ENCODE measurements at places on chromosomes 3 and 15. TPM values are rescaled to one million over a fixed set of nuclear protein-coding genes. Genes with fewer than 3 reads are reported as not detected.
A peak's percentile ranks its signal among the peaks of the same experiment; 100 is the strongest.

Gene SLC24A5
- not detected for total RNA-seq

DNA sequence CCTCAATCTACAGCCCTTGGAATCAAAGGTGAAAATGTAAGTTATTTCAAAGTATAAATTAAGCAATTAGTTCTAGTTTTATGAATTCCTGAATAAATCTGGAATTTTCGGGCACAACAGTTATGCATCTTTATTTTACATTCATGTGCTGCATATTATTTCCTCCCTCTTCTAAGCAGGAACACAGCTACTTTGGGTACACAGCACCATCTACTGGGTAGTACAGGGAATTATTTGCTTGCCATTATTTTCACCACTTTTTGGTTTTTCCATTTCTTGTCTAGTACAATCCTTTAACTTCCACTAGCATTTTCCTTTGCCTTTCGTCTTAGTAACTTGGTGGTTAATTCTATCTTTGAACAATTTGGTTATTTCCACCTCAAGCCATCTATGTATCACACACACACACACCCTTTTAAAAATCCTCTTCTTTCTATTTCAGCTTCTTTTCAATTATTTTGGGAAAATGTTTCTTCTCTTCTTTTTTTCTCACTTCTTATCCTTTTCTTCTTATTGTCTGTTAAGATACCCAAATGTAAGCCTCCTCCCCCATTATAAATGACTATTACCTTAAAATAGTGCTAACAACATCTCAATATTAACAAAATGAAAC is 451.0 kb downstream of the MFSD1 start:
- H3K27ac ChIP-seq = no peak overlapping the region
- peak; percentile 57 for DNase-seq
- peaks cover 30% of the 10 kb centered on the region for H3K27me3 ChIP-seq
- peaks cover 15% of the 10 kb centered on the region for H3K4me1 ChIP-seq

GRCh38 chr3:155646128-155646527 is 98.7 kb downstream of the PLCH1 start:
- no peak overlapping the region for H3K27ac ChIP-seq
- no peaks in the 10 kb centered on the region for H3K36me3 ChIP-seq
- no peak for DNase-seq

- H3K27me3 ChIP-seq = no peaks in the 10 kb centered on the region
- peak overlapping the region; percentile 77 for H3K4me3 ChIP-seq
- H3K27ac ChIP-seq = peak overlapping the region; percentile 88
- H3K4me1 ChIP-seq = peaks cover 69% of the 10 kb centered on the region
- H3K36me3 ChIP-seq = peaks cover 21% of the 10 kb centered on the region
Observed at GRCh38 chr3:45606991-45607712, 12.6 kb downstream of the LIMD1 start.

DNA sequence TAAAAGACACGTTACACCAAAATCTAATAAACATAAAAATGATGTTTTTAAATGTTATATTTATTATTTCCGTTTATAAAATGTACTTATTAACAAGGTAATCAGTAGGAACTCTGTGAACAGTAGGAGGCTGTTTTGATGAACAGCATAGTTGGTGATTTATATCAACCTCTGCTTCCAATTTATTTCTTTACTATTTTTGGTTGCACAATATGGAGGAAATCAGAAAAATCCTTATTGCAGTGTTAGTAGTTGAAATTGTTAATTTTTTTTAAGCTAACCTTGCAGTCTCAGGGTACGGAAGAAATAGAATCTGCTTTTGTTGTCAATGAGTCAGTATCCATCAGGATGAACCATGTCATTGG is 5.0 kb upstream of the SNX22 start:
- H3K27ac ChIP-seq = no peak overlapping the region
- DNase-seq = no peak
- H3K4me1 ChIP-seq = peaks cover 6% of the 10 kb centered on the region
- peaks cover 4% of the 10 kb centered on the region for H3K27me3 ChIP-seq
- H3K4me3 ChIP-seq = no peak overlapping the region

GRCh38 chr15:72584006-72584405 is 70.5 kb upstream of the GOLGA6B start:
- peaks cover 26% of the 10 kb centered on the region for H3K4me1 ChIP-seq
- peak; percentile 22 for DNase-seq
- H3K4me3 ChIP-seq = no peak overlapping the region
- 0 out of 2 replicates have a peak overlapping the region, but pooled peaks have one; percentile 2 for H3K27ac ChIP-seq

Gene UPK1B
- total RNA-seq = not detected

GRCh38 chr3:49723628-49724551 is at the start of gene GMPPB:
GMPPB (minus strand) TSS chr3:49723951; CDS start chr3:49723726, 225 bp downstream.
- DNase-seq = peak; percentile 96
- peaks cover 20% of the 10 kb centered on the region for H3K27me3 ChIP-seq
- H3K4me3 ChIP-seq = peak within 1 kb of the TSS; percentile 97
- peak within 1 kb of the TSS; percentile 98 for H3K27ac ChIP-seq

DNA sequence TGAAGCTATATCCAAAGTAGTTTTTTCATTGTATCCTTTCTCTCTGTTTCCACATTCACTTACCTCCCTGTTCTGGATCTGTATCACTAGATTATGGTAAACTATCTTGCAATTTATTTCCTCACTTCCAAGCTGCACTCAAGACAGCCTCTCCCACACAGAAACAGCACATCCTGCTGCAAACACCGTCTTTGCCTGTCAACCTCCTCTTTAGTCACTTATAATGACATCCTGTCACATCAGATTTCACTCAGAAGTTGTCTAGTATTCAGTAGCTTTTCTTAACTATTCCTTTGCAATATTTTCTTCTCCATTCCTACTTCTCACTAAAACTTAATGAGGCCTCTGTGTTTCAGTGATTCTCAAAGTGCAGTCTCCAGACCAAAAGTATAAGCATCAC is 490.8 kb downstream of the IGSF11 start:
- DNase-seq = no peak
- no peak overlapping the region for H3K4me3 ChIP-seq
- H3K27me3 ChIP-seq = no peaks in the 10 kb centered on the region
- H3K27ac ChIP-seq = no peak overlapping the region
- no peaks in the 10 kb centered on the region for H3K4me1 ChIP-seq
- peaks cover 4% of the 10 kb centered on the region for H3K36me3 ChIP-seq

Gene UBL7
- 50.9 TPM for total RNA-seq

- H3K36me3 ChIP-seq = no peaks in the 10 kb centered on the region
- DNase-seq = no peak
- H3K27me3 ChIP-seq = no peaks in the 10 kb centered on the region
- no peak overlapping the region for H3K4me3 ChIP-seq
- no peaks in the 10 kb centered on the region for H3K4me1 ChIP-seq
- no peak overlapping the region for H3K27ac ChIP-seq
Observed at GRCh38 chr3:108333961-108334360, 37.6 kb downstream of the HHLA2 start.

- peaks cover 62% of the 10 kb centered on the region for H3K4me1 ChIP-seq
- DNase-seq = no peak
- peak overlapping the region; percentile 57 for H3K27ac ChIP-seq
- H3K36me3 ChIP-seq = peaks cover 3% of the 10 kb centered on the region
- no peaks in the 10 kb centered on the region for H3K27me3 ChIP-seq
Observed at GRCh38 chr3:65576966-65577365, 461.8 kb downstream of the MAGI1 start.

GRCh38 chr15:93983526-93983925 is 247.8 kb upstream of the MCTP2 start:
- no peaks in the 10 kb centered on the region for H3K36me3 ChIP-seq
- H3K4me1 ChIP-seq = no peaks in the 10 kb centered on the region
- H3K27me3 ChIP-seq = peaks cover 11% of the 10 kb centered on the region
- no peak overlapping the region for H3K4me3 ChIP-seq
- no peak for DNase-seq
- H3K27ac ChIP-seq = no peak overlapping the region

GRCh38 chr15:73225358-73226015 is 143.3 kb downstream of the HCN4 start:
- no peak overlapping the region for H3K4me3 ChIP-seq
- no peak for DNase-seq
- no peak overlapping the region for H3K27ac ChIP-seq
- H3K4me1 ChIP-seq = no peaks in the 10 kb centered on the region
- H3K27me3 ChIP-seq = peaks cover 3% of the 10 kb centered on the region

GRCh38 chr15:53296603-53297002 is 462.9 kb downstream of the WDR72 start:
- DNase-seq = no peak
- H3K27ac ChIP-seq = no peak overlapping the region
- no peaks in the 10 kb centered on the region for H3K27me3 ChIP-seq
- H3K36me3 ChIP-seq = no peaks in the 10 kb centered on the region
- no peak overlapping the region for H3K4me3 ChIP-seq

- no peaks in the 10 kb centered on the region for H3K27me3 ChIP-seq
- no peak overlapping the region for H3K27ac ChIP-seq
- H3K4me3 ChIP-seq = no peak overlapping the region
- no peak for DNase-seq
- H3K4me1 ChIP-seq = no peaks in the 10 kb centered on the region
Observed at GRCh38 chr15:95196176-95196915, 965.0 kb downstream of the MCTP2 start.

DNA sequence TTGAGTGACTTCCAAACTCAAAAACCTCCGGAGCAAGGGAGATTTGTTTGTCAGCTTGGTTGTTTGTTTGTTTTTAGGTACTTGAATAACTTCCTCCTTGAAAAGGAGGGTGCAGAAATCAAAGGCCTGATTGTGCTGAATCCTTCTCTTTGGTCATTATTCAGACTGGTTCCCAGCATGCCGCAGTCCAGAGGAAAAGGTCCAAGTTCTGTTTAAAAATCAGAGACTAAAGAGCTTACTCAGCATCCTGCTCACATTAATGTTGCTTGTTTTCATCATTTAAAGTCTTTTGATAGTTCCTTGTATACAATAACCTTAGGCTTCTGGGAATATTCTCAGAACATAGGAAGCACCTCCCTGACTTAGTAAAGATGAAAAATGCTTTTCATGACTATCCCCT is 982 bp upstream of the SCG3 start:
- no peak overlapping the region for H3K27ac ChIP-seq
- DNase-seq = no peak
- no peaks in the 10 kb centered on the region for H3K36me3 ChIP-seq
- H3K4me1 ChIP-seq = no peaks in the 10 kb centered on the region
- peaks cover 17% of the 10 kb centered on the region for H3K27me3 ChIP-seq

DNA sequence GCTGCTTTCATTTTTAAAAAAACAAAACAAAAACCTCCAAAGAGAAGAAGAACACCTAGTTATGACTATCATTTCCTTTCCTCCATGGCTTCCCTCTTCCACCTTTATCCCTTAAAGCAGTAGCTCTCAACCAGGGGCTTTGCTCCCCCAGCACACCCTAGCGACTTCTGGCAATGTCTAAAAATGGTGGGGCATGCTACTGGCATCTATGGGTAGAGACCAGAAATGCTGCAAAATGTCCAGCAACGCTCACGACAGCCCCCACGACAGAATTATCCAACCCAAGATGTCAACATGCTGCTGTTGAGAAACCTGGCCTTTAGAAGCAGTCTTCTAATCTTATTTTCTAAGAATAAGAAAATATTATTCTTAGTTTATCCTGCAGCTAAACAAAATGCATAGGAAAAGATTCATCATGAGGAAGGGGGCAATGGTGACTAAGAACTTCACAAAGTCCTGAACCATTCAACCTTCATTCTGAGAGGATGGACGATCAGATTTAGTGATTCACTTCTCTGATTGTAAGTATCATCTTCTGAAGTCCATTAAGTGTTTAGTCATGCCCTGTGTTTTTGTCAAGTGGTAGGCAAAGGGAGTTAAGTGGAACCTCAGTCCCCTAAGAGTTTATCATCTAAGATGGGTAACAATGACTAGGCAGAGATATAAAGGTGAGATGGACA is 81.7 kb downstream of the CCNL1 start:
- H3K4me1 ChIP-seq = peaks cover 80% of the 10 kb centered on the region
- peak; percentile 32 for DNase-seq
- peaks cover 4% of the 10 kb centered on the region for H3K27me3 ChIP-seq

- H3K36me3 ChIP-seq = no peaks in the 10 kb centered on the region
- peaks cover 33% of the 10 kb centered on the region for H3K4me1 ChIP-seq
- no peak overlapping the region for H3K27ac ChIP-seq
- DNase-seq = no peak
- peaks cover 4% of the 10 kb centered on the region for H3K27me3 ChIP-seq
Observed at GRCh38 chr3:18077128-18077840, 334.9 kb upstream of the TBC1D5 start.

- H3K27ac ChIP-seq = no peak overlapping the region
- no peak overlapping the region for H3K4me3 ChIP-seq
- H3K27me3 ChIP-seq = no peaks in the 10 kb centered on the region
- H3K36me3 ChIP-seq = no peaks in the 10 kb centered on the region
Observed at GRCh38 chr3:161690299-161690620, 193.7 kb downstream of the OTOL1 start.

GRCh38 chr15:77028451-77029165 is 33.7 kb downstream of the PSTPIP1 start:
- DNase-seq = no peak
- H3K4me3 ChIP-seq = no peak overlapping the region
- H3K27ac ChIP-seq = no peak overlapping the region
- H3K36me3 ChIP-seq = no peaks in the 10 kb centered on the region
- H3K27me3 ChIP-seq = peaks cover 7% of the 10 kb centered on the region
- no peaks in the 10 kb centered on the region for H3K4me1 ChIP-seq
